ENCODE measurements at places on chromosomes 16 and 17. TPM values are rescaled to one million over a fixed set of nuclear protein-coding genes. Genes with fewer than 3 reads are reported as not detected.

Gene KRTAP9-7
- total RNA-seq: not detected

GRCh38 chr17:80023481-80024205, 12.0 kb downstream of the TBC1D16 start:
- no peaks in the 10 kb centered on the region for H3K36me3 ChIP-seq
- no peaks in the 10 kb centered on the region for H3K27me3 ChIP-seq
- H3K27ac ChIP-seq: no peak overlapping the region
- no peak for DNase-seq
- no peaks in the 10 kb centered on the region for H3K4me1 ChIP-seq
- no peak overlapping the region for H3K4me3 ChIP-seq

Gene MT1E
- total RNA-seq: 49.6 TPM

Gene BCL6B
- 92.5 TPM for total RNA-seq

- H3K27me3 ChIP-seq: peaks cover 26% of the 10 kb centered on the region
- H3K4me3 ChIP-seq: peak overlapping the region; percentile 20
- peak; percentile 58 for DNase-seq
- peaks cover 12% of the 10 kb centered on the region for H3K4me1 ChIP-seq
Measured at GRCh38 chr17:77528516-77529327, 388.0 kb downstream of the SEC14L1 start.

Gene ABCC12
- total RNA-seq: not detected

Gene ATF7IP2
- total RNA-seq: 30.4 TPM

GRCh38 chr17:52134641-52135040, 23.9 kb downstream of the CA10 start:
- H3K27ac ChIP-seq: no peak overlapping the region
- no peaks in the 10 kb centered on the region for H3K36me3 ChIP-seq
- H3K4me1 ChIP-seq: no peaks in the 10 kb centered on the region
- no peak overlapping the region for H3K4me3 ChIP-seq
- H3K27me3 ChIP-seq: no peaks in the 10 kb centered on the region
- DNase-seq: no peak

DNA sequence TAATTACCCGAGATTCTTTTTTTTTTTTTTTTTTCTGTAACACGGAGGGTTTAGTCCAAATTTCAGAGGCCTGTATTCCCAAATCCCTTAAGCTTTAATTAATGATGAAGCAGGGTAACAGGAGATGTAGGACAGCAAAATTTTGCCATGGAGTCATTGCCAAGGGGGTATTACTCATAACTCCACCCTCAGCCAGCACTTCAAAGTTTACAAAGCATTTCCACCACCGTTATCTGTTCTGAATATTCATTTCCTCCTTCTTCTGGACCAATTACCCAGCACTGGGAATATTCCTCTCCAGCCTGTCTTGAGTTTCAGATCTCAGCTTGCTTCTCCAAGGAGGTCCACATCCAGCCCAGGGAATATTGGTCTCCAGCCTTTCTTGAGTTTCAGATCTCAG, 747.5 kb upstream of the EEF2KMT start:
- H3K4me3 ChIP-seq: no peak overlapping the region
- H3K27me3 ChIP-seq: no peaks in the 10 kb centered on the region
- no peak for DNase-seq
- no peaks in the 10 kb centered on the region for H3K36me3 ChIP-seq
- H3K4me1 ChIP-seq: no peaks in the 10 kb centered on the region

DNA sequence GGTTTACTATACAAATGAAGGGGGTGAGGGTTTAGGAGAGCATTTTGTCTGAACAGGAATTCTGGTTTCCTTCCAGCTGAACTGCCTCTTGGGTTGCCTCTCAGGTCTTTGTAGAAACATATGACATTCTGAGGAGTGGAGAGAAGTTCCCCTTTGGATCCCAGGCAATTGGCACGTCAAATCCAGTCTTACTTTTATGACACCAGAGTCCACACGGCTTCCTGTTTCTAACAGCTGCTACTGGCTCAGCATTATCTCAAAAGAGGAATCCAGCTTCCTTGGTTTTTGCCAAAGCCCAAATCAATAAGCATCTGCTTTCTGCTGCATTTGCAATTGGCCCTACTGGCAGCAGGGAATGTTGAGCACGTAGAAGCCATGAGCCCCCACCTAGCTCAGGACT, 97.6 kb upstream of the FAM20A start:
- H3K4me1 ChIP-seq: no peaks in the 10 kb centered on the region
- no peaks in the 10 kb centered on the region for H3K36me3 ChIP-seq
- H3K27me3 ChIP-seq: no peaks in the 10 kb centered on the region
- no peak overlapping the region for H3K4me3 ChIP-seq
- no peak for DNase-seq
- no peak overlapping the region for H3K27ac ChIP-seq

Gene C16orf46
- total RNA-seq: not detected

Gene CSH2
- total RNA-seq: not detected

- DNase-seq: no peak
- peak overlapping the region; percentile 73 for H3K27ac ChIP-seq
- peak overlapping the region; percentile 49 for H3K4me3 ChIP-seq
Measured at GRCh38 chr16:2090777-2091546, 43.2 kb downstream of the TSC2 start.
